ENCODE measurements at places on chromosomes 3 and 15.

- peak; percentile 18 for DNase-seq
Measured at GRCh38 chr3:99765042-99765942, 52.4 kb upstream of the CMSS1 start.

DNA sequence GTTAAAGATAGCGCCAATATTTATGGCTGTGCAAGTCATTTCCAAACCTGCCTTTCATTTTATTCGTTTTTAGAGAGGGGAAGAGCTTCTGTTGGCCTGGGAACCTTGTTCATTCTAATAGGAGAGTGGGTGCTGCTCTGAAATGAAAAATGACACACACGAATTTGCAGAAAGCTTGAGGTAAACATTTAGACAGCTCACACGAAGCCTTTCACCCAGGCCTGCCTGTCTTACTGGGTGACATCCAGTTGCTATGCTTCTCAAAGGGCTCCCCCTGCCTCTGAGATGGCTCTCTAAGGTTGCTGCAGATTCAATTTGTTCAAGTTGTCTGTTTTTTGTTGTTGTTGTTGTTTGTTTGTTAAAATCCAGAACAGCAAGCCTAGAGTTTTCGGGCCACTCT, 18.2 kb downstream of the PEX5L start:
- DNase-seq: no peak

GRCh38 chr3:122103821-122104514, 48.8 kb downstream of the CD86 start:
- no peak for DNase-seq

DNA sequence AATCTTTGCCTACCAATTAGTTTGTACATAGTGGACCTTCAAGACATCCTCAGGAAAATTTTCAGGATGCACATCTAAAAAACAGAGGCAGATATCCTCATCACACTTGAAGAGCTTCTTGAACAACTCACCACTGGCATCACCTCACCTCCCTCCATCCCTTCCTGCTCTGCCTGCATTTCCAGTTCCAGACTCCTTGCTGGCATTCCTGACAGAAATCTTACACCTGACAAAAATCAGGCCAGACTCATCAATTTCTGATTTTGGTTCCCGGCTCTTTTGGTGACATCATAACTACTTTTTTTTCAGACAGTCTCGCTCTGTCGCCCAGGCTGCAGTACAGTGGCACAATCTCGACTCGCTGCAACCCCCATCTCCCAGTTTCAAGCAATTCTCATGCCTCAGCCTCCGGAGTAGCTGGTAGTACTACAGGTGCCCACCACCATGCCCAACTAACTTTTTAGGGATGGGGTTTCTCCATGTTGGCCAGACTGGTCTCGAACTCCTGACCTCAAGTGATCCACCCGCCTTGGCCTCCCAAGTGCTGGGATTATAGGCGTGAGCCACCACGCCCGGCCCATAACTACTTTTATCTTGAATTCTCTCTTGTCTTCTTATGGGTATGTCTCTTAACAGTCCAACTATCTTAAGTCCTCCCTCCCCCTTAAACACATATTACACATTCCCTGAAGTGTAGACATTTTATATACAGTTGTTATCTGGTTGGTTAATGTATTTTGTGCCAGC, 216.6 kb upstream of the IL12A start:
- no peak for DNase-seq

GRCh38 chr3:53887446-53887845, 4.2 kb downstream of the SELENOK start:
- DNase-seq: no peak
